CD14-positive monocyte (primary cell): ENCODE measurements at places on chromosomes 5 and 9. TPM values are rescaled to one million over a fixed set of nuclear protein-coding genes. Genes with fewer than 3 reads are reported as not detected.

- no peak for DNase-seq
These were observed 73.5 kb downstream of the TRIM36 start for GRCh38 chr5:115096034-115096769.

DNA sequence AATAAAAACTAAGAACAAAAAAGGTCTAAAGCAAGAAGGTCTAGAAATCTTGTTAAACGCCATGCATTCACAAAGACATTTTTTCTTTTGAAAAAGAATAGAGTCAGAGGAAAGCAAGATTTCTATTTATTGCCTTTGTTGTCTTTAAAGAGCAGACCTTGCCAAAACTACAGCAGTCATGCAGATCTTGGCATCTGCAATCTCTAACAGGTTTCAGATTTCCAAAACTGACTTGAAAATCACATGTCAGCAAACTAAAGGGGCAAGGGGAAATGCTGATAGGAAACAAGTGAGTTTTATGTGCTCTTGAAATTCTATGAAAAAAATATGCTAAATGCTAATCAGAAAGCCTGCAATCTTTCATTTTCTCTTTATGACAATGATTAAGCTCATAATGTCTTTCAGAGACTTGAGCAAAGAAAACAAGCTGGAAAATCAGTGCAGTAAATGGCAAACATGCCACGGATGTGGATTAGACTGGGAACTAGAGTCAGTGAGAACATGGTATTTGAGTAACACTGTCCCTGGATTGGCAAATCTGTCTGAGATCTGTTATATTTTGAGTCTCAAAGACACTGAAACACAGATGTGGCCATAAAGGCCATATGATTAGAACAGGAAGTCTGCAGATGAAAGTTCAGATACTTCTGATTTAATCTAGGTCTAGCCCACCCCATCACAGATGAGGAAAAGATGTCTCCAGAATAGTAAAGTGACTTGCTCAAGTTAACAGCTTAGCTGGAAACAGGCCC, 361.4 kb upstream of the RPS23 start:
- DNase-seq: no peak

The C9orf152 gene
- polyA plus RNA-seq: not detected in 2 replicates

The PCDHA3 gene
- not detected for polyA plus RNA-seq

The NUTM2F gene
- not detected in 2 replicates for polyA plus RNA-seq

The CD72 gene
- polyA plus RNA-seq: 5.3 and 6.8 TPM in 2 replicates
